ENCODE measurements at places on chromosomes 7 and 10.

GRCh38 chr10:14500172-14500765 lies 169.5 kb upstream of the FRMD4A start:
- no peak for DNase-seq

GRCh38 chr7:50047716-50048115 lies 45.3 kb downstream of the ZPBP start:
- no peak for DNase-seq

DNA sequence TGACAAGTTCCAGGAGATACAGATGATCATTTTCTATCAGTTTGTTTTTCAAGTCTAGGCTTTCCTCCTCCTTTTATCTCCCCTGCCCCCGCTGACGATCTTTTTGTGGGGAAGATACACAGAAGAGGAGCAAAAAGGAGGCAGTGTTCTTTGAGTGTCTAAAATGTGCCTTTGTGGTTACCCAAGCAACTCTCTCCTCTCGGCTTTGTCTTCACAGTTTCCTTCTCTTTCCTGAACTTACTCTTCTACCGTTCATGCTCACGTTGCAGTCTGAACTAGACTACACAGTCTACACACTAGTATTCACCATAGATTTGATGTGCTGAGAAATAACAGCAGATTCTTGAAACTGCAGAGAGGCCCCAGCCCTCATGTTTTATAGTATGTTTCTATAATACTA lies 23.6 kb downstream of the CEP41 start:
- DNase-seq, result no peak

- no peak for DNase-seq
Observed at GRCh38 chr10:43816351-43817321, 168.0 kb upstream of the ZNF32 start.

- no peak for DNase-seq
Observed at GRCh38 chr7:77238703-77239136, 39.1 kb upstream of the FGL2 start.
